Renal cortical epithelial cell (primary cell): ENCODE measurements at places on chromosomes 1 and 21. TPM values are rescaled to one million over a fixed set of nuclear protein-coding genes. Genes with fewer than 3 reads are reported as not detected.

Gene USH2A
- 0.05 TPM in 1 of 2 replicates, not detected in the other for total RNA-seq

Gene FAM167B
- 0.20 TPM in 1 of 2 replicates, not detected in the other for total RNA-seq

Gene MUTYH
- 9.4 and 13.5 TPM in 2 replicates for total RNA-seq

Gene BNIPL
- total RNA-seq: 0.40 TPM in 1 of 2 replicates, not detected in the other

Gene ANGPTL3
- 0.05 TPM in 1 of 2 replicates, not detected in the other for total RNA-seq

Gene PAX7
- not detected in 2 replicates for total RNA-seq

Gene TRAF3IP3
- total RNA-seq: not detected in 2 replicates

Gene RNU1-4
- under 0.01 TPM in 2 replicates for total RNA-seq

Gene KRTAP19-1
- not detected in 2 replicates for total RNA-seq

Gene EMC1
- total RNA-seq: 48.6 and 65.7 TPM in 2 replicates

Gene TNFRSF4
- not detected in 2 replicates for total RNA-seq

Gene NR5A2
- total RNA-seq: 0.05 TPM in 1 of 2 replicates, not detected in the other

Gene KRTAP6-2
- not detected in 2 replicates for total RNA-seq

Gene PLCH2
- total RNA-seq: 0.05 and 0.17 TPM in 2 replicates

Gene NCDN
- total RNA-seq: 10.9 and 40.3 TPM in 2 replicates

Gene WNT2B
- 4.7 and 33.5 TPM in 2 replicates for total RNA-seq

Gene FAM163A
- total RNA-seq: not detected in 2 replicates

Gene VAMP4
- 5.2 and 10.7 TPM in 2 replicates for total RNA-seq

Gene HHIPL2
- total RNA-seq: 1.2 TPM in 1 of 2 replicates, not detected in the other

Gene SLC22A15
- total RNA-seq: 3.5 and 15.7 TPM in 2 replicates

Gene RPE65
- not detected in 2 replicates for total RNA-seq

Gene OR2AK2
- not detected in 2 replicates for total RNA-seq

Gene LCE1A
- total RNA-seq: not detected in 2 replicates

Gene OR2G6
- total RNA-seq: 0.05 TPM in 1 of 2 replicates, not detected in the other

Gene PCBP3
- 0.15 TPM in 1 of 2 replicates, not detected in the other for total RNA-seq

Gene CADM3
- under 0.01 and 0.85 TPM in 2 replicates for total RNA-seq

Gene F3
- 5.8 and 118 TPM in 2 replicates for total RNA-seq

Gene IVL
- total RNA-seq: 0.15 and 2.4 TPM in 2 replicates

Gene FMN2
- 0.15 TPM in 1 of 2 replicates, not detected in the other for total RNA-seq

Gene FOXJ3
- total RNA-seq: 9.9 and 36.7 TPM in 2 replicates

Gene BCAN
- total RNA-seq: 3.7 TPM in 1 of 2 replicates, not detected in the other

Gene FOXO6
- total RNA-seq: 0.25 TPM in 1 of 2 replicates, not detected in the other

Gene PSMG1
- total RNA-seq: 32.2 and 54.2 TPM in 2 replicates

Gene LRRC39
- total RNA-seq: 0.20 TPM in 1 of 2 replicates, not detected in the other

Gene BCL2L15
- 7.5 and 8.5 TPM in 2 replicates for total RNA-seq

Gene C1orf116
- total RNA-seq: 16.3 and 17.9 TPM in 2 replicates

Gene CD1D
- 0.75 and 1.4 TPM in 2 replicates for total RNA-seq
